ENCODE measurements at places on chromosomes 7 and 10. TPM values are rescaled to one million over a fixed set of nuclear protein-coding genes. Genes with fewer than 3 reads are reported as not detected.

DNA sequence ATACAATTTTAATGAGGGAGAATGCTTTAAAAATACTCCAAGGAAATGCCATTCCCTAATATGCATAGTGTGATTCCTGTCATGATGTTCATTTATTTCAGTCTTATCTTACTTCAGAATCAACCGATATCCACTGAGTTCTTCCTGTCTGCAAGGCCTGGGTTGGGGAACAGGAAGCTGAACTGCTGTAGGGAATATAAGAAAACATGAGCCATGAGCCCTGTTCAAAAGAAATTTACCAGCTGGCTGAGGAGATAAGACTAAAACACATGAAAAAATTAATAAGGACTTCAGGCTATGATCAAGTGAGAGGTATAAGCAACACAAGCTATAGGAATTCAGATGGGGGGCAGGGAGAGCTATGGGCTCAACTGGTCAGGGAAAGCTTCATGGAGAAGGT lies 184.7 kb downstream of the PLPP4 start:
- no peaks in the 10 kb centered on the region for H3K36me3 ChIP-seq
- no peak for DNase-seq
- H3K4me1 ChIP-seq = no peaks in the 10 kb centered on the region
- H3K27me3 ChIP-seq = no peaks in the 10 kb centered on the region

DNA sequence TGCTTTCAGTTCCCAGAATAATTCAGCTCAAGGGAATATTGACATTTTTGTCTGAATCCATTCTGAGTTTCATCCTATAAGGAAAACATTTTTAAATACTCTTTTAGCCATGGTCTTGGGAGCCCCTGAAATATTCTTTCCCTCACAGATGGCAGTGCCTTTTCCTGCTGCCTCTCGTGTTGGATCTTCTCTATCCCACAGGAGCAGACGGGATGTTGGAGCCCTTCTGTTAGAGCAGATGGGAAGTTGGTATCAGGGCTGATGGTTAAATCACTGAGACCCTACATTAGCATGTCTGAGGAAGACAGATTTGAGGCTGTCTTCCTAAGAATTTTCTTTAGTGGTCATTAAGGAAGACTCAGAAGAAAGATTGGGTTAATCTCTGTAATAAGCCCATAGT lies 737.8 kb downstream of the LRMDA start:
- no peak for DNase-seq
- no peaks in the 10 kb centered on the region for H3K27me3 ChIP-seq
- H3K27ac ChIP-seq = no peak overlapping the region
- H3K4me1 ChIP-seq = no peaks in the 10 kb centered on the region
- H3K36me3 ChIP-seq = no peaks in the 10 kb centered on the region

The PAX4 gene
- 0.13 TPM for polyA plus RNA-seq

The HOXA6 gene
- not detected for polyA plus RNA-seq

The CPA4 gene
- 0.06 TPM for polyA plus RNA-seq
